Smooth muscle cell of the coronary artery (primary cell): ENCODE measurements at places on chromosomes 1 and 21. TPM values are rescaled to one million over a fixed set of nuclear protein-coding genes. Genes with fewer than 3 reads are reported as not detected.

Gene SPATA46
- total RNA-seq, result not detected in 2 replicates

Gene IFNLR1
- total RNA-seq, result not detected in 2 replicates

Gene LRRC47
- 18.5 and 24.1 TPM in 2 replicates for total RNA-seq

Gene OLIG2
- total RNA-seq, result not detected in 2 replicates

Gene AMY1C
- total RNA-seq, result not detected in 2 replicates

Gene MRAP
- 0.23 TPM in 1 of 2 replicates, not detected in the other for total RNA-seq

Gene ERG
- total RNA-seq, result 1.1 and 1.7 TPM in 2 replicates

Gene S100A7A
- not detected in 2 replicates for total RNA-seq

Gene ACTA1
- total RNA-seq, result not detected in 2 replicates

Gene PFKFB2
- total RNA-seq, result 5.6 and 5.7 TPM in 2 replicates

Gene PLA2G2C
- not detected in 2 replicates for total RNA-seq

Gene SPRR1B
- total RNA-seq, result not detected in 2 replicates

Gene RPTN
- 0.70 TPM in 1 of 2 replicates, not detected in the other for total RNA-seq

Gene PLPPR4
- total RNA-seq, result under 0.01 and 3.0 TPM in 2 replicates

Gene EVA1C
- 7.6 and 14.4 TPM in 2 replicates for total RNA-seq

Gene TTC22
- not detected in 2 replicates for total RNA-seq

Gene LMX1A
- total RNA-seq, result not detected in 2 replicates

Gene CD247
- 0.12 TPM in 1 of 2 replicates, not detected in the other for total RNA-seq
